Left ventricle myocardium superior (tissue), 1 donor: ENCODE measurements at places on chromosomes 3 and 15. TPM values are rescaled to one million over a fixed set of nuclear protein-coding genes. Genes with fewer than 3 reads are reported as not detected.

- no peak for DNase-seq
Observed at GRCh38 chr15:72579814-72580213, 74.7 kb upstream of the GOLGA6B start.

GRCh38 chr15:35379972-35380371 lies 166.0 kb downstream of the DPH6 start:
- no peak for DNase-seq

- DNase-seq = no peak
Observed at GRCh38 chr15:43241100-43241499, 20.3 kb upstream of the EPB42 start.

DNA sequence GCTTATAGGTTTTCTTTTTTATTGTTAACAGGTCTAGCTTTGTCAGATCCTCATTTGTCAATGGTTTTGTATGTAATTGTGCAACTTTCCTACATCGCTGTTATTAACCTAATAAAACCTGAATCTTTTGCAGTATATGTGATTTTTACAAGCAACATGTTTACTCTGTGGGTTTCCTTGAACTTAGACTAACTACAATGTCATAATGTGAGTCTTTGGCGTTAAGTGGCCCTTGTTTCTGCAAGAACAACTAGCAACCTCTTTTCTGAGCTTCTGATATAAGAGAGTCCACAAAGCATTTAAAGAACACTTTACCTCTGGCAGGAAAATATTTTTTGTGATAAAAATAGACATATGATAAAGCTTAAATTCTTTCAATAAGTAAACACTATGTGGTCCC lies 230.3 kb upstream of the CFAP20DC start:
- no peak for DNase-seq

DNA sequence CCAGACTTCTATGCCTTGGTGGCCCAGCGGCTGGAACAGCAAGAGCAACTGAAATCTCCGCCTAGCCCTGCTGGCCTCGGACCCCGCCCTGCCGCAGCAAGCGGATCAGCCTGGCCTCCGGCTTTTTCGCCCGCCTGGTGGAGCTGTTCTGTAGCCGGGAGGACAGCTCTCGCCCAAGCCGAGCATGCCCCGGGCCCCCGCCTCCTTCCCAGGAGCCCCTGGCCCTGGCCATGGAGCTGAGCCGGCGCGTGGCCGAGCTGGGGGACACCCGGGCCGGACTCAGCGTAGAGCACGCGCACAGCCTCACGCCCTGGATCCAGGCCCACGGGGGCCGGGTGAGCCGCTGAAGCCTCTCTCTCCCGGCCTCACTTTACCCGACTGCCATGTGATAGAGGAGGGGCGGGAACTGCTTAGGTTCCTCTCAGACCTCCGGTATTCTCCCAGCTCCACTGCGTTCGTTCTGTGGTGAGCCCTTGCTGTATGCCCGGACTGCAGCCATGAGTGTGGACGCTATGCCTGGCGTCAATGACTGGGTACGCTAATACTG lies 24.1 kb upstream of the MRPL3 start:
- peak; percentile 74 for DNase-seq

GRCh38 chr15:69679623-69680228 lies 227.1 kb downstream of the RPLP1 start:
- DNase-seq = no peak

DNA sequence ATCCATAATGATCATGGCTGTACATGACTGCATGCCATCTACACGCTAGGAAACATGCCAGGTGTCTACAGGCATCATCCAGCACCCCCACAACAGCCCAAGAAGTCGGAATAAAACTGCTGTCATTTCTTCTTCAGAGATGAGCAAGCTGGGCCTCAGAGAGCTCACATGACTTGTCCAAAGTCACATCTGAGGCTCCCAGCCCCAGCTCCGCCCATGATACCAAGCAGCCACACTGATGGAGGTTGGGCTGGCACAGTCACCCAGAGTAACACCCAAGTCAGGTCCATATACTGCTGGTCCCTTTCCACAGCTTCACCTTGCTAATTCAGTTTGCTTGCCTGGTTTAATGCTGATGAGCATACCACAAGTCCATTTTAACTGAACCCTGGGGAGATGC lies 116.6 kb downstream of the SEC22A start:
- DNase-seq = no peak

- DNase-seq = no peak
Observed at GRCh38 chr3:115657168-115657567, 33.9 kb downstream of the GAP43 start.

DNA sequence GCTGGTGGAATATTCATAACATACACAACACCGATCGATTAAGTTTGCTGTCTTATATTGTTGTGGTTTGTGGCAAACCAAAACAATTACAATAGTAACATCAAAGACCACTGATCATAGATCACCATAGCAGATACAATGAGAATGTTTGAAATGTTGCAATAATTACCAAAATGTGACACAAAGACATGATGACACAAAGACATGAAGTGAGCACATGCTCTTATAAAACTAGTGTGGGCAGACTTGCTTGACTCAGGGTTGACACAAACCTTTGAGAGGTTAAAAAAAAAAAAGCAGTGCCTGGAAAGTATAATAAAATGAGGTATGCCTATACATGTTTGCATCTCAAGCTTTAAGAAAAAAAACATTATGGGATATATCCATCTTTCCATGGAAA lies 130.3 kb downstream of the NR1I2 start:
- no peak for DNase-seq

DNA sequence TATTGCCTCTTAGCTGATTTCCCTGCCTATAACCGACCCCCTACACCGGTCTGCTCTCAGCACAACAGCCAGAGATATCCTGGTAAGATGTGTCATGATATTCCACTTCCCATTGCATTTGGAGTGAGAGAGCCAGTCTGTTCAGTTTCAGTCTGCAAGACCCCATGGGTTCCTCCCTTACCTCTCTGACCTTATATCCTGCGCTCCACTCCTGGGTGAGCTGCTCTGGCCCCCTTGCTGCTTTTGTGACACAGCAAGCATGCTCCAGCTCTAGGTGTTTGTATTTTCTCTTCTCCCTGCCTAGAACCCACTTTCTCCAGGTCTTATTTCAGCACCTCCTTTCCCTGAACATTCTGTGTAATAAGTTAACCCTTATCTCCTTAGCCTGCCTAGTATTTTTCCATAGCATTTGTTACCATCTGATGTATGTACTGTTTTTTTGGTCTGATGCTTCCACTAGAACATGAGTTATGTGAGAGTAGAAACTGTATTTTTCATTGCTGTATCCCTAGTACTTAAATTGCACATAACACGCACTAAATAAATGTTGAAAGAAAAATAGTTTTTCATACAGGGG lies 44.2 kb downstream of the CMTM8 start:
- no peak for DNase-seq

GRCh38 chr3:45210308-45211041 lies 15.6 kb downstream of the TMEM158 start:
- DNase-seq = peak; percentile 90

- no peak for DNase-seq
Observed at GRCh38 chr3:127015282-127016042, 32.5 kb downstream of the PLXNA1 start.

- no peak for DNase-seq
Observed at GRCh38 chr3:119524931-119525662, 26.8 kb downstream of the TIMMDC1 start.

GRCh38 chr3:34260271-34261000 lies 462.0 kb downstream of the PDCD6IP start:
- peak; percentile 52 for DNase-seq

GRCh38 chr3:53056442-53056841 lies 10.6 kb upstream of the SFMBT1 start:
- DNase-seq = no peak

DNA sequence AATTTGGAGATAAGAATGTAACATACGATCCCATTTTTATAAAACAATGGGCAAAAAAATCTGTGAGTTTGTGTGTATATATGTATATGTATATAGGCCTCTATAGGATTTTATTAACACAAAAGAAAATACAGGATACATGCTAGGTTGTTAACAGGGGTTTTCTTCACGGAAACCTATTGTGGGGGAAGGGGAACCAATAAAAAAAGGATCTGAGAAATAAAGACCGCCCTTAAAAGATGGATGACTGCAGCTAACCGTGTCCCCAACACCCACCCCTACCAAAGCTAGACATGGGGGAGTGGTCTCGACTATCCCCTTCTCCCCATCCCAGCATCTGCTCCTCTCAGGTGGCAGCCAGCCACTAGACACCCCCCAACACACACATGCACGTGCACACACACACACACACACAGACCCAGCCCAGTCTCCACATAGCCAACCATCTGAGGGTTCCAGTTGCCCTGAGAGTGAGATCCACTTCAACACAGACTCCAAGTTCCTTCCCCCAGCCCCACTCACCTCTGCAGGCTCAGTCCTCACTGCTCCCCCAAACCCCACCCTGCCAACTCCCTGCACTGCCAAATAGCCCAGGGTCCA lies 132.9 kb downstream of the TPRA1 start:
- DNase-seq = no peak

DNA sequence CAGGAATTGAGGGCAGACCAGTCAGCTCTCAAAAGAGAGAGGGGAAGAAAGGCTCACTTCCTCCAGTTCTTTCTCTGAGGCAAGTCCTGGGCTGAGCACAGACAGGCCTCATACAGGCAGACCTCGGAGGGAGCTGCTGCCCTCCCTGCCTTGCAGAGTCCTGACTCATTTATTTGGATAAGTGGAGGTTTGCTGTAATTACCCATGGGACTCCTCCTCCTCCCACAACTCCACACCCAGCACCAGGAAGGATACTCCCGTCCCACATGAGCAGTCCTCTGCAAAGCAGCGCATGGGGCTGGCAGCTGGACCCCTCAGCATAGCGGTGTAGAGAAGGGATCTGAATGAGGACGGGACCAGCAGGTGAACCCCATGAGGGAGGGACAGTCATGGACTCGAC lies 13.4 kb upstream of the SCN10A start:
- DNase-seq = peak; percentile 52

- no peak for DNase-seq
Observed at GRCh38 chr3:101944308-101944707, 95.0 kb downstream of the NFKBIZ start.

- no peak for DNase-seq
Observed at GRCh38 chr3:14150491-14151230, 25.8 kb downstream of the TMEM43 start.

GRCh38 chr15:68677996-68678395 lies 99.2 kb downstream of the CORO2B start:
- no peak for DNase-seq

DNA sequence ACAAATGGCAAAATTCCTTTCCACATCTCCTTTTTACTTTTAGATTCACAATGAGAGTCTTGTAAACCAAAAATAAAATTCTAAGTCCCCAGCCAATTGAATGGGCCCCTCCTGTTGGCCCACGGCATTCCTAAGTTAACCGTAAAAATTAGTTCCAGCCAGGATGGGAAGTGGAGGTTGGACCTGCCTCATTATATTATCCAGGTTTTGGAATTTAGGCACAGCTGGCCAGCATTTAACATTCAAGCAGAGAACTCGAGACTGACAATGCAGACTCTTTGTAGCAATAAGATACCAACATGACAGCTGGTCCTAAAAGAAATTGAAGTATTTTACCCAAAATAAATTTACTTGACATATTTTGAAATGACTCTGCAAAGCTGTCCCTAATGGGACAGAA lies 321.0 kb upstream of the NAALADL2 start:
- no peak for DNase-seq

- no peak for DNase-seq
Observed at GRCh38 chr15:57505056-57505715, 86.5 kb upstream of the MYZAP start.

DNA sequence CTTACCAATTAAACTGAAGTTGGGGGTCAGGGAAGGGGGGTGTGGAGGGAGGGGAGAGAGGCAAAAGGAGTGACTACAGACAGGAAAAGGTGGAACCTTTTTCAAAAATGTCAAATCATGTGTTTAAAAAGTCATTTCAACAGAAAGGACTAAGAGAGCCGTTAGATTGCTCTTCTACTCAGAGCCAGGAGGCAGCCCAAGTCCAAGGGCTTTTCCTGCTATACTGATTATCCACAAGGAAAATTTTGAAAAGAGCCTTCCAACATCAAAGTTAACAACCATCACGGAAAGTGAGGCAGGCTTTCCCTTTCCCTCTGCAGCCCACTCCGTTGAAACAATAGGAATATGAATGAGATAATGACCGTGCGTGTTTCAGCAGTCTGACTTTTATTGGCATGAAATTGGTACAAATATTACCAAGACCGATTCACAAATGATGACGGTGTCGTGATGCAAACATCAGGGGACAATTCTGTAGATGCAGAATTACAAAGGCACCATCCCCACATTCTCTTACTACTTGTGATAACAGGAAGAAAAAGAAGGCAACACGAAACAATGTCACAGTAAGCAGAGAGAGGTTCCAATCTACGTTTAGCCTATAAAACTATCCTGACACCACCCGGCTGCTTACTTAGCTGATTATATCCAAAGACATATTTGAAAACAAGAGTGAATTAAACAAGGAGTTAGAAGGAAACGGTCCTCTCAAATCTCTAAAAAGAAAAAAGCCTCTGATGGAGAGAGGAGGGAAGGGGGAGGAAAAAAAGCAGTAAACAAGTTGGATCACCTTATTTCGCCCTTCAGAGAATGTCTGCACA lies 453.7 kb downstream of the FOXP1 start:
- no peak for DNase-seq

- no peak for DNase-seq
Observed at GRCh38 chr3:147418371-147418781, 9.2 kb downstream of the ZIC1 start.

HTD2 gene
- 14.9 TPM for total RNA-seq

LRRC34 gene
- total RNA-seq = 1.6 TPM

MUC4 gene
- not detected for total RNA-seq

CAPN3 gene
- total RNA-seq = 3.8 TPM

GOLGA8J gene
- not detected for total RNA-seq

ENTPD3 gene
- 0.12 TPM for total RNA-seq

TM4SF18 gene
- 11.6 TPM for total RNA-seq

NPAP1 gene
- not detected for total RNA-seq

SNURF gene
- 54.3 TPM for total RNA-seq

CCR3 gene
- total RNA-seq = not detected

SLC2A2 gene
- not detected for total RNA-seq

CCDC80 gene
- 80.0 TPM for total RNA-seq

ADAMTSL3 gene
- 9.2 TPM for total RNA-seq

SPSB4 gene
- total RNA-seq = 5.3 TPM

FOXP1 gene
- 35.2 TPM for total RNA-seq
